ENCODE measurements at places on chromosomes 6 and 20. TPM values are rescaled to one million over a fixed set of nuclear protein-coding genes. Genes with fewer than 3 reads are reported as not detected.

GRCh38 chr6:123802351-123802696 lies 1.3 kb upstream of the NKAIN2 start:
- no peak for DNase-seq

Gene ULBP2
- total RNA-seq, result 2.6 TPM

- DNase-seq, result no peak
Observed at GRCh38 chr6:121645100-121645745, 209.8 kb downstream of the GJA1 start.

GRCh38 chr6:160437154-160437553 lies 89.0 kb downstream of the SLC22A3 start:
- no peak for DNase-seq

Gene ARMH2
- total RNA-seq, result not detected

Gene MUCL3
- not detected for total RNA-seq

GRCh38 chr20:61810066-61810737 lies 255.5 kb downstream of the TAF4 start:
- DNase-seq, result no peak

Gene OR2J3
- total RNA-seq, result not detected

GRCh38 chr6:971981-972640 lies 279.2 kb upstream of the EXOC2 start:
- DNase-seq, result no peak

DNA sequence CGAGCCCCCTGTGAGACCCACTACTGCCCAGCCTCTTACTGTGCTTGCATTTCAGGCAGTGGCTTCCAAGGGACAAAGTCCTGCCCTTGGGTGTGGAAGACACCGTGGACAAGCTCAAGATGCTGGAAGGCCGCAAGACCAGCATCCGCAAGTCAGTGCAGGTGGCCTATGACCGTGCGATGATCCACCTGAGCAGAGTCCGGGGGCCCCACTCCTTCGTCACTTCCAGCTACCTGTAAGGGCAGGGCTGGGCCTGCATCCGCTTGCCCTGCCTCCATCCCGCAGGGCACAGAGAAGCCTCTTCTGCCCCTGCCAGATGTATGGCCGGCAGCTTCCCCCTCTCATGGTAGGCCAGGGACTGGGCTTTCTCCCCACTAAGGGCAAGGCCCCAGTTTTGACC lies 33.8 kb downstream of the BRPF3 start:
- DNase-seq, result no peak

GRCh38 chr6:170344631-170345576 lies 38.3 kb downstream of the FAM120B start:
- peak; percentile 86 for DNase-seq

Gene IRF4
- 0.37 TPM for total RNA-seq

DNA sequence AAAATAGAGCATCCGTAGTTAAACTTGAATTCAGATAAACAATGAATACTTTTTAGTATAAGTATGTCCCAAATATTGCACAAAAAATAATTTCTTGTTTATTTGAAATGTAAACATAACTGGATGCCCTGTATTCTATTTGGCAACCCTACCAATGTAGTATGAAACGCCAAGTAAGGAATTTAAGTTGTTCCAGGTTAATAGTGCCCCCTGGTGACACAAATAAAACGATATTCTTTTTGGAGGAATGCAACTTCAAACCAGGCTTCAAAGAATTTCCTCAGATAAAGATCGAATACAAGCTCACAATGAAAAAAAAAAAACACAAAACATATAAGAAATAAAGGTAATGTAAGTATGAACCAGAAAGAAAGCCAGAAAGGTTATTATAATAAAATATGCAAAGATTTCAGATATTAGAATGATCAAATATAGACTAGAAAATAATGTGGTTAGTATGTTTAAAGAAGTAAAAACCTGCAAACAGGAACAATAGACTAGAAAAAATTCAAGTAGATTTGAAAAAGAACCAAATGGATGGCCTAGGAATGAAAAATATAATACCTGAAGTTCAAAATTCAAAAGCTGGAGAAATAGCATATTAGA lies 18.4 kb upstream of the AKAP7 start:
- DNase-seq, result peak; percentile 78

Gene UBE3D
- 38.0 TPM for total RNA-seq

GRCh38 chr6:99559057-99559456 lies 9.4 kb downstream of the CCNC start:
- DNase-seq, result no peak

Gene MOG
- not detected for total RNA-seq

DNA sequence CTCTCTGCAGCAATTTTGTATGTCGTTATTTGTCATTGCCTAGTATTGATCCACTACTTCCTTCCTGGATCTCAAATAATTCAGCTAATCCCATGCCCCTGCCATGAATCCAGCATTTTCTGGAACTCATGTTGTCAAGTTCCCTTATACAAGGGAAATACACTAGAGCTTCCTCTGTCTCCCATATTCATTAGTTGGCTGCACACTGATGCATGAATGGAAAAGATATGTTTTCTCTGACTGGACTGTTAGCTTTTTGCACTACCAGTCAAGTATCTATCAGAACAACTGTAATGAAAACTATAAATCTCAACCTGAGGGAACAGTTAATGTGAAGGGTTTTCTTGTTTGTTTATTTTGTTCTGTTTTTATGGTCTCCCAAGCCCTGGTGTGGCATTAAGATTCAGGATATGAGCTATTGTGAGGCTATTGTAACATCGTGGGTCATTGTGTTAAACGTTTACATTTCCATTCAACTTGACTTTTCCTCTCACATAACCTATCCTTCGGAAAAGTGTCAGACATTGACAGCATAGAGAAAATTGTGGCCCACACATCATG lies 102.5 kb upstream of the FAM8A1 start:
- DNase-seq, result no peak

DNA sequence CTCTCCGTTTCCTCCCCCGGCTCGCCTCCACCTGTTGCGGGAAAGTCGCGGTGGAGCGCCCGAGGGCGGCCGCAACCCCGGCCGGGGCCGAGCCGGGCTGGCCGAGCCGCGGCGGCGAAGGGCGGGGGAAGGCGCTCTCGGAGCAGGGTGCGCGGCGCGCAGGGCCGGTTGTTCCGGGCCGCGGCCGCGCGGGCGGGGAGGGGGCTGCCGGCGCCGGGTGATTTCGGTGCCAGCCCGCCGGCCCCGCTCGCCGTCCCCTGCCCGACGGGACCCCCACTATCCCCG lies 235 bp downstream of the MAP7 start:
- DNase-seq, result no peak

GRCh38 chr6:161985876-161986423 lies 712.1 kb upstream of the AGPAT4 start:
- no peak for DNase-seq
